ENCODE measurements at places on chromosomes 4 and X.

- no peak for DNase-seq
Measured at GRCh38 chr4:26217961-26218676, 102.7 kb upstream of the RBPJ start.

DNA sequence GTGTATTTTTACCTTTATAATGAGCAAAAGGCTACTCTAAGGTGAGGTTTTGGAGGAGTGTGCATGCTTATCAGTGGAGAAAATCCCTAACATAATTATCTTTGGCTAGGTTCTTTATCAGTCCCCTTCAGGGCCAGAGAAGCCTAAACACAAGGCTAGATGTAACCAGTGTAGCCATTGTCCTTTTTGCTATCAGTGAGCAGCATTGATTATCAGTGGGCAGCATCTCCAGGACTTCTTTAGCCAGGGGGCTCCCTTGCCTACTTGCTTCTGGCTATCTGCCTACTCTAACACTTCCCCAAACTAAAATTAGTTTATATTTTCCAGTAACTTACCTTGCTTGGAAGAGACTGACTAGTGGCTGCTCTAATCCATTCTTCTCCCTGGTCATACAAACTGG lies 595.6 kb downstream of the TRAM1L1 start:
- DNase-seq = no peak

DNA sequence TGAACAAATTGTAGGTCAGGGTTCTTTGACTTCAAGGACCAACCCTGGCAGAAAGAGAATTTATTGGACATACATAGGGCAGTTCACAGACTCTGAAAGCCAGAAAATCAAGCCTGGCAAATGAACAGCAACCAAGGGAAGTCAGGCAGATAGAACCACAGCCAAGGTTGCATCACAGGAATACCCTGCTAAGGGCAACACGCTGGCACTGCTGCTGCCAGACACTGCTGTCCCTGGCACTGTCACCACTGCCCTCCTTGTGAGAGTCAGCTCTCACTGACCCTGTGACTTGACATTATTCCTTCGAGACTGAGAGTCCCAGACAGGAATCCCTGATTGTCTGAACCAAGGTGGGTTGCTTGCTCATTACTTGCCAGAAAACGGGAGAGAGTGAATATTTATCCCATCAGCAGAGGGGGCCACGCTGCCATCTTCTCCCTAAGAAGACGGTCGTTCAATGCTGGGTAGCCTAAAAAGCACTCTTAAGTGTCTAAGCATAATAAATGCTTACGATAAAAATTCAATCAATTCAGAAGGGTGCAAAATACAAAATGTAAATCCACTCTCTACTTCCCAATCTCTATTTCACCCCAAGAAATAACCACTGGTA lies 23.2 kb upstream of the PTTG2 start:
- DNase-seq = no peak

GRCh38 chrX:131068945-131069719 lies 11.0 kb downstream of the ARHGAP36 start:
- peak; percentile 69 for DNase-seq

DNA sequence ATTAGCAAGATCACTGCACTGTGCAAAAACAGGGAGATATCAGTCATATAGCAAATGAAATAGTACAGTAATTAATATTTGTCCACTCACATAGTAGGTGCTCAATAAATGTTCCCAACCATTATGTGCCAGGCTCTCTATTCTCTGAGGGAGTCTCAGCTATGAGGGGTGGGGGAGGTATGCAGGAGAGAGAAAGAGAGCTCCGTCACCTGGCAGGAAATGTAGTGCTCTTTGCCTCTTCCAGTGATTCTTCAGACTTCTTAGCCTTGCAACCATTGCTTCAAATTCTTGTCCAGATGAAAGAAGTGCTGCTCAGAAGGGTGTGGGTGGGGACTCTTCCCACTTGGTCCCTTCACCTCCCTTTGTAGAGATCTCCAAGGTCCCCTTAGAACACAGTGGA lies 84.5 kb upstream of the SPRY1 start:
- DNase-seq = no peak

GRCh38 chr4:60744767-60745166 lies 455.4 kb upstream of the ADGRL3 start:
- DNase-seq = no peak

DNA sequence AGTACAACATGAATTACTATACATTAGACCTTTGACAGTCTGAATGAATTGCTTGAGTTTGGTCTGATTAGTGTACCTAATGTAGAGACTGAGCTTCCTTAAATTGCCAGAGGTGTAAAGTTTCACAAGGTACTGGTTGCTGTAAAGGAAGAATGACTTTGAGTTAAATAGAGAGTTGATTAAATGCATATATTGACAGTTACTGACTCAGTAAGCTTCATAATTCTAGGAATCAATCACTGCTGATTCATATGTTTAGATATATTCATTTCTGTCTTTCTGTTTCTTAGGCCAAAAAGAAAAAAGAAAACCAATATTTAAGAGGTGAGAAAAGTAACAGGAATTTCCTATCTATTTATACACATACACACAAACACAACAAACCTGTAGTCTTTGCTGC lies 16.2 kb upstream of the ART3 start:
- no peak for DNase-seq

DNA sequence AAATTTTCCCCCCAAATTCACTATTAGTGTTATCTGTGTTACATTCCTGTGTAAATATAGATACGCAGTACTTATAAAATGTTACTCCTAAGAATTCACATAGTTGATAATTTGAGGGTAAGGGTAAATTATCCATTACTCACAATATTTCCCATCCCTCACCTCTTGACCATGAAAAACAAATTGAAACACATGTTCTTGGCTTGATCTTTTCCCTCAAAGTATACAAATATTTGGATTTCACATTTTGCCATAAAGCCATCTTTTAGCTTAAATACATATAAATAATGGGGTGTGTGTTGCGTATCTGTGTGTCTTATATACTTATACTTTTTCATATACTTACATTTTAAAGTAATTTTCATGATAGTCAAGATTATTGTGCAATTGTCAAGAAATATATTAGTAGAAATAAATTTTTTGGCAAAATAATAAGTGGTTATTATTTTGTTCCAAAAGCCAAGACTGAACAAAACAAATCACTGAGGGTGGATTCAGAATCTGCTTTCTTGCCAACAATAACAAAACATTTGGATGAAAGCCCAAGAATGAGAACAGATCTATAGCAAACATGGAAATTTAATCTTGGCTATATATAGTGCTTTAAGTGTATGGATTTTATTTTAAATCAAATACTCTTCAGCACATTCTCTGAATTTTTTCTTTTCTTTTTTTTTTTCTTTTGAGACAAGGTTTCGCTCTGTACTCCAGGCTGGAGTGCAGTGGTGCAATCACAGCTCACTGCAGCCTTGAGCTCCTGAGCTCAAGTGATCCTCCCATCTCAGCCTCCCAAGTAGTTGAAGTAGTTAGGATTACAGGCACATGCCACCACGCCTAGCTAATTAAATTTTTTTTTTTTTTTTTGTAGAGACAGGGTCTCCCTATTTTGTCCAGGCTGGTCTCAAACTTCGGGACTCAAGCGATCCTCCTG lies 48.5 kb upstream of the PRSS48 start:
- DNase-seq = no peak

DNA sequence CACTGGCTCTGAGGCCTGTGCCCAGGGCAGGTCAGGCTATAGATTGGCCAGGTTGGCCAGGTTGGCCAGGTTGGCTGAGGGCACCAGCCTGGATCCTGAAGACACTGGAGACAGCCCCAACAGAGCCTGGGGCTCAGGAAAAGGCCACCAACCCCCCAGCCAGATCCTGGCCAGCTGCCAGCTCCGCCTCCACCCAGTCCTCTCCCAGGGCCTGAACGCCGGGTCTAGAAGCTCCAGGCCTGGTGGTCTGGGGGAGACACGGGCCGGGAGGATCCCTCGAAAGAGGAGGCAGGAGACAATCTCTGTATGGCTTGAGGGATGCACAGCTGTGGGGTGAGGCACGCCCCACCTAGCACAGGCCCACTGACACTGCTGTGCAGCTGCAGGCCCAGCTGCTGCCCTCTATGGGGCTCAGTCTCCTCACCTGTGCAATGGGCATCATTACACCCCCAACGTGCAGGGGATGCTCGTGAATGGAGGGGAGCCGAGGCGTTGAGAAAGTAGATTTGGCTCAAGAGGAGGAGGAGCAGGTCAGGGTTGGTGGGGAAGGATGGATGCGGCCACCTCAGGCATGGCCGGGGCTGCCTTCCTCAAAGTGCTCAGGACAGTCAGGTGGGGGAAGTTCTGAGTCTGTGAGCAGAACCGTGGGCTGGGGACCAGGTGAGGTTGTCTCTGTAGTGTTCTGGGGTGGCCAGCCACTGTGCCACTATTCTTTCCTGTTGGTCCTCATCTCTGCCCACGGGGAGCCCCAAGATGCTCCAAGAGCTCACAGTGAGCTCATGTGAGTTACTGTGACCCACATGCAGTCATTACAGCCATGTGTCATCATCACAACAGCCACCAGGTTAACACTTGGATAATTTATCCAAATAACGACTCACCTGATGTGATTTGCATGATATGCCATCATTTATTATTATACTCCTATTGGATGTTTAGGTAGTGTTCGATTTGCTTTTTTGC lies 10.8 kb upstream of the GAGE10 start:
- no peak for DNase-seq

GRCh38 chrX:71541210-71542022 lies 8.5 kb downstream of the OGT start:
- no peak for DNase-seq

DNA sequence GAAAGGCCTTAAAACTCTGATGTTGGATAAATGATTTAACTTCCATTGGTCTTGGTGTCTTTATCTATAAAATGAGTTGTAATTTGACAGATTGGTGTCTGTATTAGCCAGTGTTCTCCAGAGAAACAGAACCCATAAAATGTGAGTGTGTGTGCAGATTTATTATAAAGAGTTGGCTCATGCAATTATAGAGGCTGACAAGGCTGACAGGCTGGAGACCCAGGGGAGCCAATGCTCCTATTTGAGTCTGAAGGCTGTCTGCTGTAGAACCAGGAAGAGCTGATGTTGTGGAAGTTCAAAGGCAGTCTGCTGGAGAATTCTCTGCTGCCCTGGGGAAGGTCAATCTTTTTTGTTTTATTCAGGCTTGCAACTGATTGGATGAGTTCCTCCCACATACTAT lies 131.7 kb downstream of the SLC4A4 start:
- DNase-seq = no peak

GRCh38 chr4:104896660-104897645 lies 249.7 kb upstream of the TET2 start:
- no peak for DNase-seq

DNA sequence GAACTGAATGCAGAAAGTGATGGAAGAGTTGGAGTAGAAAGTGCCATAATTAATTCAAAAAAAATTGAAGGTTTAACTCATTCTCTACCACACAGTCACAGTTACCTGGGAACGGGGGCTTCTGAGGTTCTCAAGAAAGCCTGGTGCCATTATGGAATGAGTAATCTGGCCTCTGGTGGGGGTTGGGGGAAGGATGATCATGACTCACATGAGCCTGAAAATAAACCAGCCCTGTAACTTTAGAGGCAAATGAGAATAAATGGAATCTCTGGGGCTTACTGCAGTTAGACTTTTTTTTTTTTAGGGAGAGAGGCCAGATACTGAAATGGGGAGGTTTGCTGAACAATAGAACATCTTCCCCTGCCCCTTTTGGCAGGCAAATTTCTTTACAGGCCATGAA lies 55.3 kb downstream of the SOD3 start:
- DNase-seq = no peak

DNA sequence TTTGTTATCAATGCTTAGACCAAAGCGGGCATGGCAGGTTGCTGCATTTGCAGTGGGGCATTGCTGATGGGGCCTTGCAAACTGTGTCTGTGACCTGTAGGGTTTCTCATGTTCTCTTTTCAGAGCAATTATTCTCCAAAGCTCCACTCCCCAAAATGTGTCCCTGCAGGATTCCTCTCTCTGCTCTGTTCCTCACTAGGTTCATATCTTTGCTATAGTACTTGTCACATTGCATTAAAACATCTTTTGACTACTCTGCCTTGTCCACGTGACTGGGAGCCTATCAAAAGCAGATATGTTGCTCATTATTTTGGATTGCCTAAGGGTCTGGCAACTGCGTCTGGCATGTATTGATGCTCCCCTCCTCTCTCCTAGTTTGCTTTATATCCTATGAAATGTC lies 177.7 kb upstream of the MID1 start:
- DNase-seq = no peak

- no peak for DNase-seq
Measured at GRCh38 chr4:103008875-103009729, 10.4 kb downstream of the SLC9B1 start.

DNA sequence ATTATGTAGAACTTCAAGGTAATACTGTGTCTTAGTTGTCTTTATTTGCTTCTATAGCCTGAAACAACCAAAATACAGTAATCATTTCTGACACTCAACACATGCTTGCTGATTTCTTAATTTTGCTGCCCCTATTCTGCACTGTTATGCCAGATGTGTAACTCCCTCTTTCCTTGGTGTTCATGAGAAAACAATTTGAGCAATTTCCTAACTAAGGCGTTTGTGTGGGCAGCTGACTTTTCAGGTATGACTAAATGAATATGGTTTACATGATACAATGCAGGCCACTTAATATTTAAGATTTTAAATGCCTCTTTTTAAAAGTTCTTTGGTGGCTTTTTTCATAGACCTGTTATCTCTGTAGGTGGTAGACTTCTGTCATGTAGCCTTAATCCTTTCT lies 46.1 kb upstream of the CENPE start:
- DNase-seq = no peak

DNA sequence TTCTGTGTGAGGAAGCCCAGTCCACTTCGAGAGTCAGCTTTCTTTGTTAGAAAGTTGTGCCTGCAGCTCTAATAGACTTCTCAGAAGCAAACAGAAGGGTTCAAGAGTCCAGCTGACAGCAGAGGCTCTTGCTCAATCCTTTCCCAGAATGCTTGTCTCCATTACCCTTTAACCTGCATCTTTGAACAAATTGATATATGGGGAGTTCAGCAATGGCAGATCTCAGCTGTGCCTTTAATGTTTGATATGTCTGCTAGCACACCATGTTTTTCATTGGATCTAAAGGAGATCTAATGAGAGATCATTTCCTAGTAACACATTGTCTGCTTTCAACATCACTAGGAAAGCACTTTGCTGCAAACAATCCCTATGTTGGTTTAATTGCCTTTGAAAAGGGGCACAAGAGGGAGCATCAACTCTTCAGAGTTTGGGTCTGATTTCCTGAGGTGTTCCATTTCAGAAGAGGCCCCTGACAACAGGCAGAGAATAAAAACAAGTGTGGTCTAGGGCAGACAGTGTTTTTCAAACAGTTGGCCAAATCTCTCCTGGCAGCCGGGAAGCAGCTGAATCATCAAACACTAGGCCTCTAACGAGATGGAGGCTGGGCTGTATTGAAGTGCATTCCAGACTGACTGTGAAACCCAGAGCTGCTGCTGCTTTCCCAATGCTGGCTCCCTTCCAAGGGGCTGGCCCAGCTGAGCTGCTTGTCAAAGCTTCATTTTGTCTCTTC lies 55.5 kb downstream of the LUZP4 start:
- no peak for DNase-seq

DNA sequence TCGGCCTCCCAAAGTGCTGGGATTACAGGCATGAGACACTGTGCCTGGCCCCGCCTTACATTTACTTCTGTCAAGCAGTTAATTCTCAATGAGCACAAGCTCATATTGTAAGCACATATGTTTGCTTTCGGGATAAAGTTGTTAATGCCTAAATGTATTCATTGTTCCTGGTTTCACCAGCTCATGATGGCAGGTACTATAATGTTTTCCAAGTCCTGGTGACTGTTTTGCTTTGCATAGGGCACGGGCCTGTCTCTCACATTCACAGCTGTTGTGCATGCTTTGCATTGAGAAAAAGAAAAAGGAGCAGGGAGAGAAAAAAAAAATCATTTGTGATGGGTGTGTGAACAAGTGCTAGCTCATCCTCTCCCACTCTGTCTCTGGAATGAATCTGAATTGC lies 661.2 kb upstream of the TENM3 start:
- no peak for DNase-seq
